ENCODE measurements at places on chromosomes 13 and 19.

- ATAC-seq = no peak
Measured at GRCh38 chr13:42571895-42572294, 2.1 kb upstream of the TNFSF11 start.

- ATAC-seq = no peak
Measured at GRCh38 chr13:110424569-110425443, 117.7 kb downstream of the COL4A2 start.

GRCh38 chr13:98915981-98916380 lies 61.9 kb downstream of the DOCK9 start:
- no peak for ATAC-seq

- ATAC-seq = no peak
Measured at GRCh38 chr19:57671124-57671895, 2.6 kb downstream of the ZSCAN4 start.

- ATAC-seq = peak; percentile 90
Measured at GRCh38 chr19:19120308-19121231, 17.7 kb downstream of the TMEM161A start.

- no peak for ATAC-seq
Measured at GRCh38 chr13:29125191-29125933, 305.2 kb downstream of the MTUS2 start.

GRCh38 chr13:98468361-98468760 lies 108.5 kb downstream of the STK24 start:
- ATAC-seq = no peak

DNA sequence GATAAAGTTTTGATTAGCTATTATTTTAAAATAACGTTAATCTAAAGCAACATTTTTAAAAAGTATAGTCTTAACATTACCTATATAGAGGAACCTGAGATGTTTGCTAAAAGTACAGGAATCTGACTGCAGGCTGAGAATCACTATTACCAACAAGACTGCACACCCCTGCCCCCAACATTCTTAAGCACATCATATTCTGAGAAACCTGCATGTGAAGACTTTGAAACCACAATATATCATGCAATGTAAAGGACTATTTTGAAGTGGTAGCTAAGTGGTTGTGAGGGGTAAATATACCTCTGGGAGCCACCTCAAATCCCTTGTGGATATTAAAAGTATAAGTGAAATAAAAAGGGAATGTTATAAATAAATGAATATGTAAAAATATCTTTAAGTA lies 119.0 kb upstream of the KLF12 start:
- no peak for ATAC-seq

- ATAC-seq = no peak
Measured at GRCh38 chr19:40035996-40036395, 20.0 kb downstream of the ZNF780B start.

DNA sequence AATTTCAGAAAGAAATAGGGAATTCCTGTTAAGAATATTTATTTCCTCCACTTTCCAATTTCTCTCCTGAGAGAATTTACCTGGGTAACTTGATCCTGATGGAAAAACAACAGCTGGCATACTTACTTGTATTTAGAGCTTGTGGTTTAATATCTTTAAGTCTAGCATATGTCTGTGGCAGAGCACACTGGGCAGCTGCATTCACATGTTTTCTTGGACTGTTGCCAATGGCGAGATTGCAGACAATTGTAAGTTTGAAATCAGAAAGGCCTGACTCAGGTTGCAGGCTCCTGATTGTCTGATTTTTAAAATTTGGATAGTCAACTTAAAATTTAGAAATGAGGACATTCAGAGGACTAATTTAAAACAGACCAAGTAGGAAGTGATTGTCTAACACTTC lies 66.9 kb downstream of the NHLRC3 start:
- no peak for ATAC-seq

DNA sequence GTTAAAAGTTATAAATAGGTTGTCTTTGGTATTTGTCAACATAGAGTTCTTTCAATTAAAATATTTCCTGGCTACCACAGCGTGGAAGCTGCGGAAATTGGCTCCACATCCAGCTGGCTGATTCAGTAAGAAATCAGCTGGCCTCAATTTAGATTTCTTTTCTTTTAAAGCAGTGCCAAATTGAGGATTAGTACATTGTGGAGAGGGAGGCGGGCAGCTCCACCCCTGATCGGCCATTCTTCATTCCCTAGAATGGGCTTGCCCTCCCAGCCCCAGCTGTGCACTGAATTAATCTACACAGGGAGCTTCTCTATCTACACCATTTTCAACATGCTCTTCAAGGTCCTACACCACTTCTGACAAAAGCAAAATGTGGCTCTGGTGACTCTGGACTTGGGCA lies 624.8 kb downstream of the DACH1 start:
- peak; percentile 68 for ATAC-seq

GRCh38 chr19:15529774-15530372 lies 21.5 kb downstream of the CYP4F22 start:
- ATAC-seq = no peak

DNA sequence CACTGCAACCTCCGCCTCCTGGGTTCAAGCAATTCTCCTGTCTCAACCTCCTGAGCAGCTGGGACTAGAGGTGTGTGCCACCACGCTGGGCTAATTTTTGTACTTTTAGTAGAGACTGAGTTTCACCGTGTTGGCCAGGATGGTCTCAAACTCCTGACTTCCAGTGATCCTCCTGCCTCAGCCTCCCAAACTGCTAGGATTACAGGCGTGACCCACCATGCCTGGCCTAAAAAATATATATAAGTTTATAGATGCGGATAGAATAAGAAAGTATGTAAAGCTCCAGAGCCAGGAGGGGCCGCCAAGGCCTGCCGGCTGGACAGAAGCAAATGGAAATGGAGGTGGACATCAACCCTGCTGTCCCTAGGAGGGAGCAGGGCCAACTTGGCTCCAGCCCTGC lies 66.0 kb downstream of the COL4A1 start:
- ATAC-seq = no peak

DNA sequence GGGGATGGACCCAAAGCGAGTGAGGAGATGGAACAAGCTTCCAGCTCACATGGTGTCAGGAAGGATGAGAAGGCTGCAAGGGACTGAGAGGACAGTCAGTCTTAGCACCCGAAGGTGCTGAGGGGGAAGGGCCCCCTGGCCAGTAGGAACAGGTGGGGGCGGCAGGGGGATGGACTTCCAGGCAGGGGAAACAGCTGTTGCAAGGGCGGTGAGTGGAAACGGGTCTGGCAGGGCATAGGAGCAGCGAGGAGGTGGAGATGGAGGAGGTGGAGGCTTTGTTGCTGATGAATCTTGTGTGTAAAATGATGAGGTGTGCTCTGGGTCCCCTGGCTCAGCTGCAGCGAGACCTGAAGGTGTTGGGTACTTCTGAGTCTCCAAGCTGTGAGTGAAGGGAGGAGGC lies 1.2 kb downstream of the MAP1S start:
- ATAC-seq = no peak

GRCh38 chr13:36767276-36767675 lies 51.7 kb upstream of the RFXAP start:
- no peak for ATAC-seq

DNA sequence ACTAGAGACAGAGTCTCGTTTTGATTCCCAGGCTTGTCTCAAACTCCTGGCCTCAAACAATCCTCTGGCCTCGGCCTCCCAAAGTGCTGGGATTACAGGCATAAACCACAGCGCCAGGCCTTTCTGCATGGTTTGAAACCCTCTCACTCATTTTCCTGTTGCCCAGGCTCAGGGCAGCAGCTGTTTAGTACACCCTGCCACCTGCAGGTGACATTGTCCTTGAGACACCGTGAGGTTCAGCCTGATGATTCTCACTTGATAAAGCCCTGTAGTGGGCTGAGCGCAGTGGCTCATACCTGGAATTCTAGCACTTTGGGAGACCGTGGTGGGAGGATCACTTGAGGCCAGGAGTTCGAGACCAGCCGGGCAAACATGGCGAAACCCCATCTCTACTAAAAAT lies 12.5 kb downstream of the IL12RB1 start:
- no peak for ATAC-seq

- peak; percentile 89 for ATAC-seq
Measured at GRCh38 chr19:19488875-19489690, 26.3 kb downstream of the TSSK6 start.

DNA sequence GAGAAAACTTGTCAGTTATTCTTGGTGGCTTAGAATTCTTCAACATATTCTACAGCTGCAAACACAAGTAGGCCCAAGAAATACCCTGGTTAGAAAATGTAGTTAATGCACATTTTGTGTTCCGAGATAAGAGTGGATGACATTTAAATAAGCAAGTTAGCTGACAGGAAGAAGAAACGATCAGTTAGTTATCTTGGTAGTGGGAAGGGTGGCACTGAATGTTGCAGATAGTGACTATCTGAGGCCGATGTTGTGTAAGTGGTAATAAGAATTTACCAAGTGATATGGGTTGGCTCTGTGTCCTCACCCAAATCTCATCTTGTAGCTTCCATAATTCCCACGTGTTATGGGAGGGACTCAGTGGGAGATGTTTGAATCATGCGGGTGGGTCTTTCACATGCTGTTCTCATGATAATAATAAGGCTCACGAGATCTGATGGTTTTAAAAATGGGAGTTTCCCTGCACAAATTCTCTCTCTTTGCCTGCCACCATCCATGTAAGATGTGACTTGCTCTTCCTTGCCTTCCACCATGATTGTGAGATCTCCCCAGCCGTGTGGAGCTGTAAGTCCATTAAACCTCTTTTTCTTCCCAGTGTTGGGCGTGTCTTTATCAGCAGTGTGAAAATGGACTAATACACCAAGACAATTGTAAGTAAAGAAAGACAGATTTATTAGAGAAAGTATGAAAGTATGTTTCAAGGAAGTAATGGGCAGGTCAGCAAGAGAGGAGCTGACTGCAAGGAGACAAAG lies 10.9 kb upstream of the AKAP11 start:
- no peak for ATAC-seq

DNA sequence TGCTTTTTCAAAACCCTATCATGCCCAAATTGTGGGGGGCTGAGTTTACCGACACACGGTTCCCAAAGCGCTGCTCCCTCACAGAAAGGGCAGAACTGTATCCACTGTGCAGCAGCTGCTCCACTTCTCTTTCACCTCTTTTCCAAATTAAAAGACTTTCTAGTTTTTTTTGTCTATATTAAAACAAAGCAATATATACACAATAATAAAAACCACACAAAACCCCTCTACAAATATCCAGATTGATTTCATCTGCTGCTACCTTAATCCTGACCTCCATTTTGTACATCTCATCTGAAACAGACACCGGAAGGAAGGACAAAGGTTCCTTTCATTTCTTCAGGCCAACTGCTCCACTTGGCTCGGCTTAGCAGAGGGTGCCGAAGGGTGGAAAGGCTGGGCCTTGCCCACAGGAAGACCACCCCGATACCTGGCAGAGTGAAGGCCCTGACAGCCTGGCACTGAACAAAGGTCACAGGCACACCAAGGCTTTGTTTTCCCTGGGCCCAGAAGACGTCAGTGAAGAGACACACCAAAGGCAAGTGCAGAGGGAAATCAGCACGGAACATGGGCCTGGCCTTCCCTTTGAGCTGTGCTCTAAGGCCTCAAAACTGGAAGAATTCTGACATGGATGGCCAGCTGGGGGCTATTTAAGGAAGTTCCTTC lies 71.6 kb downstream of the LATS2 start:
- no peak for ATAC-seq

DNA sequence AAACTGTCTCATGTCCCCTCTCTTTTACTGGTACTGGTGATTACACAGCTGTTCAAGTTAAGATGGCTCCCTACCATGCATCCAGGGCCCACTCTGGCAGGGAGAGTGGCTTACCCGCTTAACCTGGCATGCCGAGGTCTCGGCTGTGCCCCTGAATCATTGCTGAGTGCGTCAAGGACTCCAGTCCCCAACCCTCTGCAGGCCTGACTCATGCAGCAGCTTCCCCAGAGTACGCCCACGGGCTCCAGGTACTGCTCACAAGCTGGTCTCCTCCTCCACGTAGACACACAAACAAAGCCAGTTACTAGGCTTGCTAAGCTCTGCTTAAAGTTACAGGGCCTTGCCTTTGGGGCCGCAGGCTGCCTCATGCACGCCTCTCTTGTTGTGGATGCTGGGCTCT lies 447.4 kb downstream of the COG6 start:
- no peak for ATAC-seq

GRCh38 chr13:41970022-41970421 lies 9.1 kb upstream of the VWA8 start:
- ATAC-seq = no peak

- ATAC-seq = no peak
Measured at GRCh38 chr19:21138130-21138529, 3.7 kb upstream of the ZNF431 start.

GRCh38 chr13:28705461-28706083 lies 13.2 kb downstream of the SLC46A3 start:
- peak; percentile 73 for ATAC-seq

GRCh38 chr13:71632206-71632605 lies 234.8 kb downstream of the DACH1 start:
- ATAC-seq = no peak

DNA sequence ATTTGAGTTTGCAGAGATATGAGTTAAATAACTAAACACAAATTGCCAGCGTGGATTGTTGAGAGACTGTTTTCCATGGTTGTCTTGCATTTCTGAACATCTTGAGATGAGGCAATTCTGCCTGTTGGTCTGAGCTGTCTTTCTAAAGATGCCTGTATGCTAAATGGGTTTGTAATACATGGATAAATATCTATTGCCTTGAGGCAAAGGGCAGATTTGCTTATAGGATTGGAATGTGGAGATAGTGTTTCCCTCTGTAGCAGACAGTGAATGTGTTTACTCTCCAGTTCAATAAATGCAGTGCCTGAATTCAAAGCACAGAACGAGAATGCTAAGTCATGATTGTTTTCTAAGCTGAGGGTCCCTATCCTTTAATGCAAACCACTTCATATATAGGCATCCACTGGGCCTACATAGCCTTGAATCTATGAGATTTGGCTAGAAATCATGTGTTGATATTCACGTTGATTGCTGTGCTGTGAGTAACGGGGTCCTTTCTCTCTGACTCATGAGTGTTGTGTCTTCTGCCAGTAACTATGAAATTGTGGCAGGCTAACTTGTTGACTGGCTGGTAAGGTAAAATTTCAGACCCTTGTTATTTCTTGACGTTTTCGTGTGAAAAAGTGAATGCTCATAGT lies 2554.8 kb downstream of the PCDH9 start:
- ATAC-seq = peak; percentile 41

DNA sequence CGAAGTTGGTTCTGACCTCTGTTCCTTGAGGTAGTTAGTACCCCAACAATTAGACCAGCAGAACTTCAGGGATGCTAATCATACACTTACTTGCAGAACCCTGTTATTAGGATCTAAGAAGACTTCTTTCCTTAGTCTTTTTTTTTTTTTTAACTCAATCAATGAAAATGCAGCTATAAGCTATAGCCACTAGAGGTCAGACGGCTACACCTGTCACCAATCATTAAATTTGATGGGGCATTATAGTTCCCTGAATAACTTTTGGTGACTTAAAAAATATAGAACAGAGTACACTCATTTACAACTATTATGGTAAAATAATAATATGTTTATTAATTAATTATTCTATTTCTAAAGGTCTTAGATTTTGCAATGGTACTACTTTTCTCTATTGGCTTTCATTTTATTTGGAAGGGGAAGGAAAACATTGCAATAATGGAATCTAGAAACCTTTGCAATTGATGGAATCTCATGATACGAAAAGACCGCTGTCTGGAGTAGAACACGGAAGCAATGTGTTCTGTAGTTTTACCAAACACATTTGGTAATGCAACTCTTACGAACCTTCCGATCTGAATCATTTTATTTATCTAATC lies 483.2 kb downstream of the DIAPH3 start:
- ATAC-seq = no peak

- no peak for ATAC-seq
Measured at GRCh38 chr13:73833325-73834070, 300.7 kb downstream of the KLF12 start.

GRCh38 chr13:58630794-58631193 lies 999.2 kb downstream of the PCDH17 start:
- ATAC-seq = no peak

Measured in motor neuron (in vitro differentiated cells).